ENCODE measurements at places on chromosomes 6 and 20. TPM values are rescaled to one million over a fixed set of nuclear protein-coding genes. Genes with fewer than 3 reads are reported as not detected.
A peak's percentile ranks its signal among the peaks of the same experiment; 100 is the strongest.

GRCh38 chr20:52937591-52938100 is 34.5 kb upstream of the TSHZ2 start:
- peak; percentile 5 for DNase-seq

DNA sequence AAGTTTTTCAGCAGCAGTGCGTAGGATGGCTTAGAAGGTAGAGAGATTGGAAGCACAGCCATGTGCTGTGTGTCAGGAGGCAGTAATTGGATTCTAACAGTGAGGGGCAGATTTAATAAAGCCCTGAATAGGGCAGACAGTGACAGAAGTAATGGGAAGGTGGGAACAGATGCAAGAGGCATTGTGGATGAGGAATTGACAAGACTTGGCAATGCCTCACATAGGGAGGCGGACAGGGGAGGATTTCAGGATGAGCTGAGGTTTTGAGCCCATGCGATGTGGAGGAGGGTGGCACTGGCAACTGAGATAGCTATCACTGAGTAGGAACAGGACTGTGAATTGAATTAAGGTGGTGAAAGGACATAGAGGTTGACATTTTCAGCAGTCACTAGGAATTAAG is 262.2 kb upstream of the FLRT3 start:
- DNase-seq, result peak; percentile 43

Gene CTNNBL1
- 54.5 TPM for total RNA-seq

DNA sequence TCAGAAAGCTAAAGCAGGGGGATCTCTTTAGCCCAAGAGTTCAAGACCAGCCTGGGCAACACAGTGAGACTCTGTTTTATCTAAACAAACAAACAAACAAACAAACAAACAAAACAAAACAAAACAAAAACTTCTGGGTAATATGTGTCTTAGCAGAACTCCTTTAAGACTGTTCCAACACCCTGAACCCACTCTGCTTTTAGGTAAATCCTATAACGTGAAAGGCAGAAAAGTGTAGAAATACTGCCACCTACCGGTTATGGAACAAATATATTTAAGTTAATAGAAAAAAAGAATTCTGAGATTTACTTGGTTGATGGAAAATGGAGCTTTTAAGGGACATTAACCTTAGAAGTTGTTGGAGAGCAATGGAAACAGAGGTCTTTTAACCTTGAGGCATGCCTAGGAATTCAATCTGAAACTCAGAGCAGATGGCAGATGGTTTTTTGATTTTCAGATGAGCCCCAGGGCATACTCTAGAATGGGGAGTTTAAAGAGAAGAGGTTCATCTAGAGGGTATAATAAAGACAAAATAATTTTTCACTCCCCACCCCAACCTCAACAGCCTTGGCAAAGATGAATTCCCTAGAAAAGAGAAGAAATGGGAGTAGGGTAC is 38.5 kb downstream of the SOD2 start:
- peak; percentile 80 for DNase-seq

DNA sequence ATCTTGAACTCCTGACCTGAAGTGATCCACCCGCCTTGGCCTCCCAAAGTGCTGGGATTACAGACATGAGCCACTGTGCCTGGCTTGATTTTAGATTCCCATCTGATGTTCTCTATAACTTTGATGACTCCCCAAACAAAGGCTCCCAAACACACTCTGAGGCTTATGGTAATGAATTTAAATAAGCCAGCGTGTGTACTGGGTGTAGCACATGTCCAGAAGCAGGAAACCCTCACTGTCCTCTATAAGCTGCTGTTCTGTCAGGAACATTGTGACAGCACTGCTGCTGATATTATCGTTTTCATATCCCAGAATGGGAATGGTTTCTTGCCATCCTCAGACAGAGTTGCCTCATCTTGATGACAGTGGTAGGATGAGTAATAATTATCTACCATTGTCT is 54.1 kb upstream of the SALL4 start:
- DNase-seq, result no peak

DNA sequence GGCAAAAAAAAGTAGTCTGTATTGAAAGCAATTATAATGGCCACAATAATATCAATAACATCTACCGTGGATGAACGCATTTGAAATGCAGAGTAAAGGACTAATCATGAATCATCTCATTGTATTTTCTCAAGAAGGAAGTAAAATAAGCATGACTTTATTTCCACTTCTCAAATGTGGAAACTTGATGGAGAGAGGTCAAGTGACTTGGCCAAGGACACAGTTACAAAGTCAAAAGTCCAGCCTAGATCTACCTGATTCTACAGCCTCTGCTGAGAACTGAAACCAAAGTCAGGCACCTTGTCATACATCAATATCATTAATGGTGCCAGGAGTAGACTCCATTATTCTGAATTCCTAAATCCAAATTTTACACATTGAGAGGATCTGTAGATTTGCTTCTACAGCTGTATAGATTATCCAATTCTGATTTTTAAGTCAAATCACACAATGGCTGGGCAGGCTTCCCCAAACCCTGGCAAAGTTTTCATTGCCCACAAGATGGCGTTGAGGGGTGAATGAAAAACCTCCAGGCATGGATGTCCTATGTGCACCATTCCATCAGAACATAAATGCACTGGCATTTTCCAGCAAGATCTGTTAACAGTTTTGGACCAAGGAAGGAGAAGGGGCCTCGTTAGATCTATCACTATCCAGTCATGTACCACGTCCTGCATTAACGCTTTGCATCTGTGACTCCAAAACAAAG is 423.1 kb downstream of the MAFB start:
- DNase-seq, result peak; percentile 61

Gene NR2E1
- 0.25 TPM for total RNA-seq

Data from neural progenitor cell (in vitro differentiated cells).